ENCODE measurements at places on chromosomes 3 and 15. TPM values are rescaled to one million over a fixed set of nuclear protein-coding genes. Genes with fewer than 3 reads are reported as not detected.
A peak's percentile ranks its signal among the peaks of the same experiment; 100 is the strongest.

GRCh38 chr15:31511707-31512310 is 185.2 kb downstream of the KLF13 start:
- DNase-seq, result no peak

Gene CD96
- total RNA-seq, result 0.10 TPM

- DNase-seq, result no peak
Observed at GRCh38 chr15:90489514-90489913, 40.2 kb upstream of the CRTC3 start.

DNA sequence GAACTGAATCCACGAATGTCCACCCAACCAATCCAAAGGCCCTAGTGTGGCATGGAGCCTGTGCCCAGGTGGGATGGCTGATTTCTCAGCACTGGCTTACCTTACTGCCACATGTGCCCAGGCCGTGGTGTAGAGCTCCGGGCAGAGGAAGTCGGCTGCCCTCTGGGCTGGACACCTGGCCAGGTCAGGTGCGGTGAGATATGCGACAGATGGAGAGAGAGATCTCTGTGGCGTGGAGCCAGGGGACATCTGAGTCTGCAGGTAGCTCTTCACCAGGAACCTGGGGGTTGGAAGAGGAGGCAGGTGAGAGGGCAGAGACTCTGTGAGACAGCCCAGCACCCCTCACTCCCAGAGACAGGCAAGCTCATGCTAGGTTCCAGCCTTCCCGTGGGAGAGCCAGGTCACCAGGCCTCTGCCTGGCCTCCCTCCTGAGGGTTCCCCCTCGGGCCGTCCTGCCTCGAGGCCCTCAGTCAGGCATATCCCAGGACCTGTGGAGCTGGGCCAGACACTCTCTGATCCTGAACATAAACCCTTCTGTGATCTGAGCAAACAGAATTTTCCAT is 12.6 kb downstream of the ACOX2 start:
- DNase-seq, result no peak

DNA sequence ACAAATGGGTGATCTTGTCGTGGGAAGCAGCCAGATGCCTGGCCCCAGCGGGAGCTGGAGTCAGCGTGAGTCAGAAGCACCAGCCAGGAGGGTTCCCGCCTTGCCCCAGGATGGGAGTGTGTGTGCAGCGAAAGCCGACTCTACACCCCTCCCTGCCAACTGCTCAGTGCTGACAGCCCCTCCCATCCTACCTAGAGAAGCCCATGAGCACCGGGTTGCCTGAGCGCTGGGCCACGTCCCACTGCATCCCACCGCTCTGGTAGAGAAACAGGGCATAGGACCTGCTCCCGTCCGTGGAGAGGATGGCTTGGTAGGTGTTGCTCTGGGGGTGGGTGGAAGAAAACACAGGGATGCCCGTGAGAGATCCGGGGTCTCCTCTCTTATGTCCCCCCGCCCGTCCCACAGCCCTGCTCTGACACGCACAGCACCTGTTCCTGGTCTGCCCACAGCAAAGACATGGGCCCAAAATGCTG is 42.9 kb downstream of the MUC4 start:
- DNase-seq, result no peak

GRCh38 chr3:127849368-127849767 is 27.1 kb upstream of the MGLL start:
- DNase-seq, result peak; percentile 63

DNA sequence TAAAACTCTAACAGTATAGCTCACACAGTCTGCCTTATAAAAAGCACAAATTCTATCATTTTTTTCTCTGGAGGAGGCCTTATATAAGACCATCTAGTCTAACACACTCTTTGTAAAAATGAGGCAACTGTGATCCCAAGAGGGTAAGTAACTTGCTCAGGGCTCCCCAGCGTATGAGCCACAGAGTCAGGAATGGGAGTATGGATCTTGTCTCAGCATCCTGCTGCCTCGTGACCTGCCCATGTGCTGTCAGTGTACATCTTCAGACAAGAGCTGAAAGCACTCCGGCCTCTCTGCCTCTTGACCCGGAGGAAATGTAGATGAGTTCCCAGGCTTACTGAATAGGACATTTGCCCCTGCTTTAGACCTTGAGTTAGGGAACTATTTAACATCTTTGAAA is 28.4 kb upstream of the MEF2A start:
- no peak for DNase-seq

GRCh38 chr3:103919327-103919726 is 1447.4 kb upstream of the ALCAM start:
- no peak for DNase-seq

- peak; percentile 91 for DNase-seq
Observed at GRCh38 chr15:70474471-70475406, 288.6 kb downstream of the UACA start.

Data from tongue (tissue), 3 donors.